ENCODE measurements at places on chromosomes 3 and 15.

DNA sequence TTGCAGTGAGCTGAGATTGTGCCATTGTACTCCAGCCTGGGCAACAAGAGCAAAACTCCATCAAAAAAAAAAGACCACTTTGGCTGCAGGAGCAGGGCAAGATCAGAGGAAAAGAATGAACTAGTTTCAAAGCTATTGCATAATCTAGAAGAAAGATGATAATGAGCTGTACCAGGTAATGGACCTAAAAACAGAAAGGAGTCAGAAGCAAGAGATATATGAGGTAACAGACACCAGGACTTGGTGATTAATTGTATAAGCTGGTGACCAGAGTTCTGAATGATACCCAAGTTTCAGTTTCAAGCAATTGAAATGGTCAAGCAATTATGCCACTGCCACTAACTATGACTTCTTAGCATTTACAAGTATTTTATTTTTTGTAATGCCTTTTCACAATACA, 2.9 kb downstream of the POLQ start:
- no peak for DNase-seq

DNA sequence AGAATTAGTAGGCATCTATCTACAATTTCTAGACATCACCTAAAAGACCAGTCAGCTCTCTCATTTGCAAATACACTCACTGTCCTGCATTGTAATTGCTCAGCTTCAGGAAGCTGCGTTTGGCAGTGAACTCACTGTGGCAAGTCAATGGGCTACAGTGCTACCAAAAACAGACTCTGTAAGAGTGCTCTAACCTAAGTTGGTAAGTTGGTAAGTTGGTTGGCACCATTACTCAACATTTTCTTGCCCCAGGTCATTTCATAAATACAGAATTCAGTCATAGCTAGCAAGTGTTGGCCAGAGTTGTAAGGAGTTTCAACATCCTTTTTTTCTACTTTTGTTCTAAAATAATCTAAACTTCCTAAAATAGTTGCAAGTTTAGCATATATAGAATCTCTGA, 466.3 kb downstream of the NAALADL2 start:
- DNase-seq: no peak

DNA sequence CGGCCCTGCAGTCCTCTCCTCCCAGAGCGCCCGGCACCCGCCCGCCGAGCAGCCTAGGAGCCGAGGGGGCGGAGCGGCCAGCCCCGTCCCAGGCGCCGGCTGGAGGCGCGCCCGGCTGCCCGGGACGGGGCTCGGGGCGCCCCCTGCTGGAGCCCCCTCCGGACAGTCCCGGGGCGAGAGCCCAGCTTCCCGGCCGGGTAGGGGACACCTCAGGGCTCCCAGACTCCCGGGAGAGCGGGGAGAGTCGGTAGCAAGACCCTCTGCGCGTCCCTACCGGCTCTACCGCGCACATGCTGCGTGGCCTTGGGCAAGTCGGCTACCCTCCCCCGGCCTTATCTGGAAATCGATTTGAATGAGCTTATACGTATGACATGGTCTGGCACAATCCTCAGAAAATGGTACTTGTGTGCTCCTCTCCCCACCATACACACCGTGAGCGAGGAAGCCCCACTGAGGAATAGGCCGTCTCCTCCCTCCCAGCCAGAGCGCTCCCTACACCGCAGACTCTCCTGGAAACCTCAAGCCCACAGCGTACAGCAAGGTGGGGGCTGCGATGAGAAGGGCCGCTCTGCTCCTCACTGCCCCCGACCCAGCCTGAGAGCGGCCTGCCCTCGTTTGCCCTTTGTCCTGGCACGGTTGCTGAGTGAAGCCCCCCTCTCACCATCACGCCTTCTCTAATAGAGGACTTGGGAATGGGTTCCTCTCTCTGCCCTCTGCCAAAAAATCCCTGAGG, at the start of gene DAPK2:
Gene DAPK2 (minus strand): TSS at position 65 of the 733 bp plus-strand sequence. CDS start 6,224 bp downstream, outside the sequence.
- DNase-seq: peak; percentile 9

DNA sequence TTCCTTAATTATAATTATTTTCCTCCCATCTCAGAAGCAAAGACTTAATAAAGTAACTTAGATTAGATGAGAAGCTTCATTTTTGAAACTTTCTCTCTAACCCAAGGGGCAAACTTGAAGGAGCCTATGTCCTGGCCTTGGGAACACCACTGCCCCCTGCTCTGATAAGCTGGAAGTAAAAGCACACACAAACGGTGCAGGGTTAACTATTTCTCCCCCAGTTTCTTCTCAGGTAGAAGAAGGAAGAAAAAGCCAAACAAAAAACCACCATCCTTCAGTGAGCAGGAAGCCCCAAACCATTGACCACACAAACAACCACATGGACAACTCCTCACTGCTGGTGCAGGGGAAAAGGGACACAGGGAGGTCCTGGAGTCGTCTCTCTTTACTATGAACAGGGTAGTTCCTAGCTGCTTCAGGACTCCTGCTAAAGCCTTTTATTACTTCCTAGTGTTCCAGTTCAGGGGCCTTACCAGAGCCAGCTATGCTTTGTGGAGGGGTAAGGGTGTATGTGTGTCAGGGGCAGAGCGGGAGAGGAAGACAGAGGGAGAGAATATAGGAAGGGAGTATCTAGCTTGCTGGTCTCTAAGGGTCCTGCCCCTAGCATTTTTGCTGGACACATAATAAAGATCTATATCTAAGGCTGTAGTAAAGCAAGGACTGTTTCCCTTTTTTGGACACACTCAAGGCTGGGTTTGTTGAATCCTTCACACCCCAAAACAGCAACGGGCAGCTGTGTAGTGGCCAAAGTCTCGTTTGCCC, 94.0 kb upstream of the UMPS start:
- no peak for DNase-seq

DNA sequence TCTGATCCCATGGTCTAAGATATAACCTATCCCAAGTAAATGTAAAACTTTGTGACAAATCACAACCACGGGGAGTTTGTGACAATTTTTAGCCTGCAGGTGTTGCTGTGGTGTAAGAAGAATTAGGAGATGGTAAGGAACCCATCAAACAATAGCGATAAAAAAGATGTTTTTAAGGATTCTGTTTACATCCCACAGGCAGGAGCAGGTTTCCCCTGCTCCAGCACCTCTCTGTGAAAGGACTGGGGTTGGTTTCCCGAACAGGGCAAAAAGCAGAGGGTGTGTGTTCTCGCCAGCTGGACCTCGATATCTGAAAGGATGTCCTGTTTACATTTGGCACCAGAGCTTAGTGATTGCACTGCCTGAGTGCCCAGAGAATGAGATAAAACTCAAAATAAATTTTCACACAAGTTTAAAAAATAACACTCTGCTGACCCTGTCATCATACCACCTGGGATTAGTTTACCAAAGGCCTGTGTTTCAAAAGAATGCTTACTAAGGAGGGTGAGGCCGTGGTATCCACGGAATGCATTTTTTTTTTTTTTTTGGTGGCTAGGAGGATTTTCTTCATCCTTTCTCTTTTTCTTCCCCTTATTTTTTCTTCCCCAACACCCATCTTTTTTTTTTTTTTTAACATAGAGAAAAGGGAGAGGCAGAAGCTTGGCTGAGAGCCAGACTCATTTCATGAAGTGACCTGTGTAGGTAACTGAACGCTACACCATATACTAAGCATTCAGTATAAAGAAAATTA, 151.8 kb upstream of the DPH6 start:
- no peak for DNase-seq

- no peak for DNase-seq
These were observed 272.9 kb downstream of the TIGIT start for GRCh38 chr3:114566767-114567166.

GRCh38 chr3:189395825-189396224, 224.1 kb downstream of the TPRG1 start:
- DNase-seq: no peak

GRCh38 chr3:148128136-148128535, 569.6 kb upstream of the AGTR1 start:
- no peak for DNase-seq

DNA sequence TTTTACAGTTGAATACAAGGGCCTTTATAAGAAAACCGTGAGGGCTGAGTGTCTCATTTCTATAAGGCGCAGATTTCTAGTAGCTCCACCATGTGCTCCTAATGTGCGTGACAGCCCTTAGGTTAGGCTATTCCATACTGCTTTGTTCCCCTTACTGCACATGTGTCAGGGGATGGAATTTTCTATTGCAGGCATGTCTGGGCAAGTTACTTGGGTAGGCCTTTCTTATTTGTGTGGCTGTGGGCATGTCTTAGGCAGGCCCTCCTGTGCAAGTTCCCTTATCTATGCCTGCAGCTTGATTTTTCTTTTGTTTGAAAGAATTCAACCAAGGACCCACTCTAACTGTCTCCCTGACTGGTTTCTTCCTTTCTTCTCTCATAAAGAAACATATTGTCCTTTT, 434.2 kb upstream of the CNTN3 start:
- DNase-seq: no peak

- no peak for DNase-seq
These were observed 1.1 kb downstream of the TNNC1 start for GRCh38 chr3:52452570-52453221.

DNA sequence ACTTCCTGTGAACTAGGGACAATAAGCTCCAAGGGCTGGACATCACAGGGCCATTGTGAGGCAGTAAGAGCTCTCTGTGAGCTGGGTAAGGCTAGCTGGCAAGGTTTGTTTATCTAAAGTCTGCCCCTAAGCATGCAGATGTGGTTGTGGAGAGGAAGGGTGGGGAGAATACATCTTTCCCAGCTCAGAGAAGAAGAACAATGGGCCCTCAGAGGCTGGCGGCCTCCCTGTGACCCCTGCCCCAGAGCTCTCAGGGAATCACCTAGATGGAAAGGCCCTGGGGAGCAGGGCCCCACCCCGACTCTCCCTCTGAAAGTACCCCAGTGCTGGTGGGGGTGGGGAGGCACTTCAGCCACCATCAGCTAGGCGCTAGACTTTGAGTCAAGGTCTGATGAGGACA, 4.3 kb upstream of the AP3B2 start:
- no peak for DNase-seq

DNA sequence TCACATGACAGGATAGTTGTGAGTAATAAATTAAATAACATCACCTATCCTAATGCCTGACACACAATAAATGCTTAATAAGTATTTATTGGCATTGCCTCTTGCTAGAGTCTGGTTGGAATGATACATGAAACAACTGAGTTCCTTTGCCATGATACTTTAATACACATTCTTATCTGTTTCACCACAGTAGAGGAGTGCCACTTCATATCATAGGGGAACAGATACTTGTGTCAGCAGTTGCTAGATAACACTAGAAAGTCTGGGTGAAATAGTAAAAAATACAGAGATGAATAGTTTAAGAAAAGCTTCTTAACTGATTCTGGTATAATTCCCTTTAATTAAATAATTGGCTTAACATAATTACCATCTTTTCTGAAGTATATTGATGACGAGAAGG, 380.0 kb upstream of the GOLIM4 start:
- DNase-seq: no peak

GRCh38 chr15:66680502-66680901, 21.5 kb upstream of the SMAD6 start:
- no peak for DNase-seq

DNA sequence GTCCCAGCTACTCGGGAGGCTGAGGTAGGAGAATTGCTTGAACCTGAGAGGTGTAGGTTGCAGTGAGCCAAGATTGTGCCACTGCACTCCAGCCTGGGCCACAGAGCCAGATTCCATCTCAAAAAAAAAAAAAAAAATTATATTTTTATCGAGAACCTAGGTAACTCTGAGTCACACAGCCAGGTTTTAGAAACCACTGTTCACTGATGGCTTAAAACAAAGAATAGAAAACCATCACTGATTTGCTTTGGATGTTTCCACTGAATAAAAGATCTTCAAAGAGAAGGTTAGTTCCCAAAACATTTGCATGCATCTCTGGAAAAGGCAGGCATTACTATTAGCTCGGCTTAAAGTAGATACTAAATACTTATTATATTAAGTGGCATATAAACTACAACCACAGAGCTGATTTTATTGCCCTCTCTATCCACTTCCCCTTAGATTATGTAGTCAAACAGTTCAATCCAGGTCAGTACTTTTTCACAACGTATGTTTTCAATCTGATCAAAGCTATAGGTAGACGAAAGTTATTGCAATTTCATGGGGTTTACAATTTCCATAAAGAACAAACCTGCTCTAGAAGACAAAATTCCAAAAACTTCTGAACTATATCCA, 1.4 kb downstream of the B4GALT4 start:
- DNase-seq: no peak

DNA sequence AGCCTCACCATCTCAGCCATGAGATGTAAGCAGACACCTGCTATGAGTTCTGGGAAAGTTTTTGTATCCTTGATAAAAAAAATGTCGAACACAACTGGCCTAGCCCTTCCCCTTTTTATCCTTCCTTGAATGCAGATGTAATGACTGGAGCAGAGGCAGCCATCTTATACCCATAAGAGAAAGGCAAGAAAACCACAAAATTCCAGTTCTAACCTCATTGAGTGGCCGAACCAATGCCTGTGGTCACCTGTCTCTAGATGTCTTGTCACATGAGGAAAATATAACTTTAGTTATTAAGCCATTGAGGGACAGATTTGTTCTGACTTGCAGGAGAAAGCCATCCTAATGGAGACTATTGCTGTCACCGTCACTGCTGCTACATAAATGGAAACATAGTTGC, 80.4 kb upstream of the SLC6A6 start:
- DNase-seq: no peak

DNA sequence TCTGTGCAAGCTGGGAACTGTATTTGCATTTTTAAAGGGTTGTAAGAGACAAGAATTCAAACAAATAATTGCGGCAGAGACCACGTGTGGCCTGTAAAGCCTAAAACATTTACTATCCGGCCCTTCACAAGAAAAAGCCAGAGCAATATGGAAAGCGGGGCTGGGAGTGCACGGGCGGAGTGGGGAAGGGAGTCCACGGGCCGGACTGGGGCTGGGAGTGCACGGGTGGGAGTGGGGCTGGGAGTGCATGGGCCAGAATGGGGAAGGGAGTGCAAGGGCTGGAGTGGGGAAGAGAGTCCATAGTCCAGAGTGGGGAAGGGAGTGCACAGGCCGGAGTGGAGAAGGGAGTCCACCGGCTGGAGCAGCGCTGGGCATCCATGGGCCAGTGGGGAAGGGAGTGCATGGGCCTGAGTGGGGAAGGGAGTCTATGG, 41.2 kb downstream of the KLF15 start:
- no peak for DNase-seq

DNA sequence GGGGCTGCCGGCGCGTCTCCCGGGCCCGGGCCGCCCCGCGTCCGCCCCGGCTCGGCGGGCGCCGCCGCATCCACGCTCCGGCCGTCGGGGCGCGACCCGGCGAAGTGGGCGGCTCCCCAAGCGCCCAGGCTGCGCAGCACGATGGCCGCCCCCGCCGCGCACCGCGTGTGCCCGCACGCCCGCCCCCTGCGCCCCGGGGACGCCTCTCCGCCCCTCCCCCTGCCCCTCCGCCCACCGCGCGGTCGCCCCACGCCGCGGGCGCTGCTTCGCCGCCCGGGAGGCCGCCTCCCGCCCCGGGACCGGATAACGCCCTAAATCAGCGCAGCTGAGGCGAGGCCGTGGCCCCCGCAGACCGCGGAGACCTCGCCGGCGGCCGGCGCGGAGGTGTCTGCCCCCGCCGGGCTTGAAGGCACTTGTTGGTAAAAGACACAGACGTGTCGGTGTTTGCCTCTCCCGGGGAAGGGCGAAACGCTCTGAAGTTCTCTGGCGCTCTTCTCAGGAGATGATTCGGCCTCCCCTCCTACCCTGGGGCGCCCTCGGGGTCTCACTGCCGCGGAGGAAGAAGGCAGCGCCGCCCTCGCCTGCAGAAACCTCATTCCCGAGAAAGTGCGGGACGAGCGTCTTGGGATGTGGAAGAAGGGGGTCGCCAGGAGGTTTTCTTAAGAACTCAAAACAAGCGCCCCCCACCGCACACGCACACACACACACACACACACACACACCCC, at the start of gene BNC1:
Gene BNC1 (minus strand): TSS at position 106 of the 725 bp plus-strand sequence. CDS start 36 bp downstream, at position 70.
- DNase-seq: no peak

Measured in NCI-H510A (cell line).